ENCODE measurements at places on chromosomes 6 and 20.

GRCh38 chr6:154865291-154865690 is 129.8 kb upstream of the TIAM2 start:
- DNase-seq = no peak

- no peak for DNase-seq
These were observed 57.7 kb downstream of the TMEM242 start for GRCh38 chr6:157265635-157266034.

GRCh38 chr6:37549154-37549553 is 49.5 kb upstream of the CCDC167 start:
- DNase-seq = no peak

DNA sequence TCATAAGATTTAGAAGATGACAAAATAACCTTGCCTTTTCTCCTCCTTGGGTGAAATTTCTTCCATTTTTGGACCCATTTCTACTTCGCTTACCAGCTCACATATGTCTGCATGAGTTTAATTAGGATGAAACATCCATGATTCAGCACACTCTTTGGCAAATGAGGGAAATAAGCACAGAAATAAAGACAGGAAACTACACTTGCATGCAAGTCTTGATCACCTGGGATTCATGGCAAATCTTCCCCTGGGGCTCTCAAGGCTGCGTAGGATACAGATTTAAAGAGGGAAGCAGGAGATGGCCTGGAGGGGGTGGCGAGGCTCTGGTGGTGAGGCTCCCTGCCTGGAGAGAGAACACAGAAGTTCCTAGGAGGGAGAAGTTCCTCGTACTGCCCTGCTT is 147.8 kb downstream of the EDN3 start:
- DNase-seq = no peak

- DNase-seq = no peak
These were observed 2.0 kb downstream of the ZBP1 start for GRCh38 chr20:57618091-57618763.

- DNase-seq = no peak
These were observed 48.2 kb upstream of the FAM50B start for GRCh38 chr6:3800850-3801591.
